Pancreas (tissue), 10 donors: ENCODE measurements at places on chromosomes 1 and 21. TPM values are rescaled to one million over a fixed set of nuclear protein-coding genes. Genes with fewer than 3 reads are reported as not detected.

CD5L gene
- total RNA-seq: not detected

KCNK2 gene
- 0.28 TPM for total RNA-seq

COL11A1 gene
- total RNA-seq: 0.17 TPM

MEX3A gene
- total RNA-seq: 1.3 TPM

FAM167B gene
- total RNA-seq: 3.9 TPM

LENEP gene
- not detected for total RNA-seq

CAPN2 gene
- total RNA-seq: 53.6 TPM

SUSD4 gene
- 4.1 TPM for total RNA-seq

SLAMF6 gene
- 0.81 TPM for total RNA-seq

SLC16A4 gene
- 0.92 TPM for total RNA-seq

SLFNL1 gene
- 0.90 TPM for total RNA-seq

ITLN2 gene
- not detected for total RNA-seq

PRKCZ gene
- total RNA-seq: 14.0 TPM

SPRR4 gene
- not detected for total RNA-seq

TRIM17 gene
- total RNA-seq: 0.38 TPM

HTR6 gene
- total RNA-seq: not detected

KCNH1 gene
- 0.34 TPM for total RNA-seq

GBP5 gene
- total RNA-seq: 0.60 TPM

MRAP gene
- total RNA-seq: 0.28 TPM

TTC34 gene
- total RNA-seq: 0.50 TPM

BGLAP gene
- 0.60 TPM for total RNA-seq

RIPK4 gene
- 7.7 TPM for total RNA-seq

ID3 gene
- total RNA-seq: 16.6 TPM

GUK1 gene
- 71.5 TPM for total RNA-seq

PTPN7 gene
- 2.9 TPM for total RNA-seq

AUNIP gene
- total RNA-seq: 0.29 TPM

CELA2A gene
- 6,052 TPM for total RNA-seq

RASSF5 gene
- 8.2 TPM for total RNA-seq

MYBPH gene
- not detected for total RNA-seq

MNDA gene
- 0.57 TPM for total RNA-seq

TSHB gene
- not detected for total RNA-seq

CRP gene
- 29.3 TPM for total RNA-seq

MSH4 gene
- 0.14 TPM for total RNA-seq

MAP10 gene
- 1.8 TPM for total RNA-seq

GJB5 gene
- total RNA-seq: not detected

SAMD13 gene
- 0.57 TPM for total RNA-seq

OR10R2 gene
- not detected for total RNA-seq

ATP1A2 gene
- 0.34 TPM for total RNA-seq

ADORA1 gene
- 8.1 TPM for total RNA-seq

PADI2 gene
- 10.0 TPM for total RNA-seq

SERPINC1 gene
- 0.16 TPM for total RNA-seq

SMG7 gene
- 24.3 TPM for total RNA-seq

CRB1 gene
- not detected for total RNA-seq

LCE1B gene
- not detected for total RNA-seq

LYSMD1 gene
- total RNA-seq: 3.1 TPM

SLC41A1 gene
- 37.6 TPM for total RNA-seq

USP1 gene
- total RNA-seq: 10.8 TPM

F13B gene
- total RNA-seq: not detected

PLXNA2 gene
- total RNA-seq: 63.9 TPM

FHAD1 gene
- total RNA-seq: 2.0 TPM

SLC2A5 gene
- total RNA-seq: 4.4 TPM

C8A gene
- total RNA-seq: 0.12 TPM

PTGS2 gene
- 0.13 TPM for total RNA-seq

LEMD1 gene
- 0.28 TPM for total RNA-seq

LCE1D gene
- total RNA-seq: not detected

EVA1B gene
- total RNA-seq: 3.8 TPM

TSTD1 gene
- total RNA-seq: 43.8 TPM
